Stimulated activated CD4-positive, alpha-beta T cell treated with anti-CD3 and anti-CD28 coated beads, TNF-alpha, amount 100 ng/mL, for 1 hour (primary cell): ENCODE measurements at places on chromosomes 5 and 9.

DNA sequence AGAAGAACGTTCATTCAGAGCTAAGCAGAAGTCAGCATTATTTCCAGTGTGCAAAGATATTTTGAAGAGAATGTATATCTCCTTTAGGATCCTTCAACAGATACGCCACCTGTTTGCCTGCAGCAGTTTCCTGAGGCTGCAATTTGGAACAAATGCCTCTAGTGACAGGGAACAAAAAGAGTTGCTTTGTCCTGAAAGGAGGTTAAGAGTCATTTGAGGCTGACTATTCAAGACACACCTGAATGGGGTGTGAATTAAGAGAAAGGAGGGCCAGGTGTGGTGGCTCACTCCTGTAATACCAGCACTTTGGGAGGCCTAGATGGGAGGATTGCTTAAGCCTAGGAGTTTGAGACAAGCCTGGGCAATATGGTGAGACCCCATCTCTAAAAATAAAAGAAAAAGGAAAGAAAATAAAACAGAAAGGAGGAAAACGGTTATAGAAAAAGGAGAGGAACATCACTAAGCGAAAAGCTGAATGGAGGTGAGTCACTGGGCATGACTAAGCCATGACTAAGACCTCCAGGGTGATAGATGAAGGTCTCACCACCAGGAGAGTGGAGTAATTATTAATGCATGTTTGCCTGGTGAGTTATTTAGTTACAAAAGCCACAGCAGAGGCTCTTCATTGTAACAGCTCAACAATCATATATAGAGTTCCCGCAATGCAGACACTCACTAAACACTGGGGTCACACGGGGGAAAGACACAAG is 255.2 kb upstream of the TNC start:
- DNase-seq, result no peak

- DNase-seq, result no peak
Measured at GRCh38 chr5:132979367-132979940, 16.0 kb upstream of the AFF4 start.

DNA sequence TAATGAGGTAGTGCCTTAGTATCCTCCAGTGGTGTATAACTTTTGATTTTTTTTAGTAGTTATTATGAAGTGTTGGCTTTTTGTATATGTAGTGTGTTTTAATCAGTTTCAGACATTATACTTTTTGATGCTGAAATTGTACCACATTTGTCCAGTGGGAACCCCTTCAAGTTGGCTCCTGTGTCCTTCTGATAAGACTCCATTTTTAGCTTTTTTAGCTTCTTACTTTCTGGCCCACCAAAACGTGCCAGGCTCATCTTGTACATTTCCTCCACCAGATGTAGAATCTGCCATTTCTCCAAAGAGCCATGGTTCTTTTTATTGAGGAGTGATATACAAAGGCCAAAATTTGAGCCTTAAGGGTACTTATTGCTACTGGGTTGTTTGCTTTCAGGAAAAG is 84.4 kb downstream of the PBX3 start:
- no peak for DNase-seq

DNA sequence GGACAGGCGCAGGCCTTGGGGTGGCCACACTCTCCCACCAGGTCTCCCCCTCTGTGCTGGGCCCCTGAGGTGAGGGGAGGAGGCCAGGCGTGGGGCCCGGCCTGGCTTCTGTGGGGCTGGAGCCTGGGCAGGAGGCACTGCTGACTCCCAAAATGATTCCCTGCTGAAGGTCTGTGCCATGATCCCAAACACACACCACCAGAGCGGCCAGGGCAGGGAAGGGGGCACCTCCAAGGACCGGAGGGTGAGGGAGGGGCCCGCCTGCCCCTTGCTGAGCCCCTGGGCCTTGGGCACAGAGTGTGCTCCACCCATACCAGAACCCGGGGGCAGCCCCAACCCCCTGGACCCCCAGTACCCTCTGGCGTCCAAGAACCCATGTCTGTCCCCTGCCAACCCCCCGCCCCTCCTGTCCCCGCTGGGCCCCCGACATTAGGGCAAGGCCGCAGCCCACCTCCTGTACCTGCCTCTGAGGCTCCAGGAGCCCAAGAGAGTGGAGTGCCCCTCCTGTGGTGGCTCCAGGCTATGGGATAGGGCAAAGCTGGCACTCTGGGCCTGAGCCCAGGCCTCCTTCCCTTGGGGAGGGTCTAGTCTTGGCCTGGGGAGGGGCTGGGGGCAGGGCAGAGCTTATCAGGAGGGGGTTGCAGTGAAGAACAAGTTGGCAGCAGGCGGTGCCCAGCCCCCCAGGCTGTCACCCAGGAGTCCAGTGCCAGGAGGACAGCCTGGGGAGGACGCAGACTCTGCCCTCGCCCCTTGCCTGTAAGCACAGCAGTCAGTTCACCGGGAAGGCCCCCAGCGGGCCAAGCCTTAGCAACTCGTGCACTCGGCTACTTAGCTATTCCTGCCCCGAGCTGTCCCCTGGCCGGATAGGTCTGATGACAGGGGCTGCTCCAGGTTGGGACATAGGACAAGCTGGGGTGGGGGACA is 2.6 kb upstream of the EGFL7 start:
- DNase-seq, result no peak

- no peak for DNase-seq
Measured at GRCh38 chr5:37211661-37212060, 37.5 kb downstream of the CPLANE1 start.

- DNase-seq, result no peak
Measured at GRCh38 chr5:11038772-11039171, 277.7 kb upstream of the DAP start.

DNA sequence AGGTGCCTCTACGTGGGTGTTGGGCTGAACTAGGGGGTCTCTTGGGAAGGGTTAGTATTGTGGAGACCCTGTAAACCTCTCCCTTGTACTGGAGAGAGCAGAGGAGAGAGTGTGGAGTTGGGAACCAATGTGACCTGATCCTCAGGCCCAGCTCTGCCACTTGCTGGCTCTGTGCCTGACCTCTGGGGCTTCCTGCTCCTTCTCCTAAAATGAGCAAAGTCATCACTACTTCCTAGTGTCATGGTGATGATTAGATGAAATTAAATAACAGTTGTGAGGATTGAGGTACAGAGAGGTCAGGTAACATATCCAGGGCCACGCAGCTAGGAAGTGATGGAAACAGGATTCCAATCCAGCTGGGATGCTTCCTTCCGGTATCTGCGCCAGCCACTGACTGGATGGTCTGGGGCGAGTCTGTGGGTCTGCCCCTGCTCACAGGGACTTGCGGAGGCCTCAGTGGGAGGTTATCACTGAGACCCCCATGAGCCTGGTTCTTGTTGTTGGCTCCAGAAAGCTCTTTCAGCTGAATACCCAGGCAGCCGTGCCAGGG is 9.2 kb downstream of the GALNT10 start:
- no peak for DNase-seq

- no peak for DNase-seq
Measured at GRCh38 chr5:125181955-125182354, 435.5 kb upstream of the ZNF608 start.

DNA sequence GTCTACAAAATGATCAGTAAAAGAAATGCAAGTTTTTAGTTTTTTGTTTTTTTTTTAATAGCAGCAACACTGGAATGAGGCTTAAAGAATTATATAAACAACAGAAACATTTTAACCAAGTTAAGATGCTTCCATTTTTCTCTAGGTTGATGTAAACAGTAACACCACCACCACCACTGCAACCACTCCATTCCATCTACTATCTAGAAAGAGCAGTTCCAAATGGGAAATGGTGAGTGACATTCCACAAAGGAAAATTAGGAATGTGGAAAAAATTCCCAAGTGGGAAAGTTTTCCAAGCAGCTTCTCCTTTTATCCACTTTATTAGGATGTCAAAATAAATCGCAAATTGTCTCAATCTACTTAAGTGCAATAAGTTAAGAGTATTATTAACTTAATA is 32.6 kb downstream of the SLC38A9 start:
- no peak for DNase-seq

DNA sequence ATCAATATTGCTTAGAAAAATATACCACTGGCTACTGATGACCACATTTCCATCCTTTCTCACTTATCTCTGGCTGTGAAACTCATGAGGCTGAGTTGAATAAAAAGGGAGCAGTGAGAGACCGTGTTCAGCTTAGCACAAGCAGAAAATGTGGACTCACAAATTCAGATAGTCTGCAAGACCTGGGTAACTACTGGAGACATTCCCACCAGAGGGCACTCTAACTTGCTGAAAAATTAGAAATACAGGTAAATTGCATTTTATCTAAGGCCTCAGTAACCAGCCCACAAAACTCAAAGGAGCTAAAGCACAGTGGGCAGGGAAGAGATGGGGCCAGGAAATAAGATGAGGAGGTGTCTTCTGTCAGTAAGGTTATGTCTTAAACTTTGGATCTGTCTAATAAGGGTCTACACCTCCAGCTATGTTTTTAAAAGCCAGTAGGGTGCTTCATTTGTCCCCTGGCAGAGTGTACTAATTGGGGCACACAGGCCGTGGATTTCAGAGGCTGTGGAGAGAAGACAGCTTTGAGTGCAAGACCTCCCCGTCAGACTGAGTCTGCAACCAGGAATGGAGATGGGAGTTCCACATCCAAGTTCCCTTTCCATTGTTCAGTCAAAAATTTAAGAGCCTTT is 8.7 kb upstream of the NDUFB6 start:
- DNase-seq, result no peak
